ENCODE measurements at places on chromosomes 5 and 9. TPM values are rescaled to one million over a fixed set of nuclear protein-coding genes. Genes with fewer than 3 reads are reported as not detected.

ACTBL2 gene
- total RNA-seq: not detected

CCDC192 gene
- not detected for total RNA-seq

FIBCD1 gene
- not detected for total RNA-seq

PKD2L2 gene
- total RNA-seq: not detected

DMRT3 gene
- total RNA-seq: not detected

ST8SIA4 gene
- 65.2 TPM for total RNA-seq

F2RL2 gene
- total RNA-seq: not detected

TSLP gene
- total RNA-seq: 0.47 TPM

WNT8A gene
- total RNA-seq: not detected

SEMA6A gene
- 0.23 TPM for total RNA-seq

CD180 gene
- 1.4 TPM for total RNA-seq

PCYOX1L gene
- 23.4 TPM for total RNA-seq

MACROH2A1 gene
- total RNA-seq: 317 TPM

SNCAIP gene
- total RNA-seq: not detected

All from activated T-helper 1 cell treated with anti-CD3 and anti-CD28 coated beads, Interleukin-12 subunit alpha, Interleukin-12 subunit beta, Interleukin-2, Interleukin-4 antibody, amounts not matched to agents 30 ng/mL and 10 ng/mL and 1 ng/mL, durations not matched to agents 14 hours and 24 hours and 36 hours (primary cell).